ENCODE measurements at places on chromosomes 6 and 20.

GRCh38 chr6:11785415-11785773 is 6.8 kb upstream of the ADTRP start:
- DNase-seq = no peak

GRCh38 chr6:30974490-30975252 is 8.8 kb upstream of the MUC21 start:
- no peak for DNase-seq

DNA sequence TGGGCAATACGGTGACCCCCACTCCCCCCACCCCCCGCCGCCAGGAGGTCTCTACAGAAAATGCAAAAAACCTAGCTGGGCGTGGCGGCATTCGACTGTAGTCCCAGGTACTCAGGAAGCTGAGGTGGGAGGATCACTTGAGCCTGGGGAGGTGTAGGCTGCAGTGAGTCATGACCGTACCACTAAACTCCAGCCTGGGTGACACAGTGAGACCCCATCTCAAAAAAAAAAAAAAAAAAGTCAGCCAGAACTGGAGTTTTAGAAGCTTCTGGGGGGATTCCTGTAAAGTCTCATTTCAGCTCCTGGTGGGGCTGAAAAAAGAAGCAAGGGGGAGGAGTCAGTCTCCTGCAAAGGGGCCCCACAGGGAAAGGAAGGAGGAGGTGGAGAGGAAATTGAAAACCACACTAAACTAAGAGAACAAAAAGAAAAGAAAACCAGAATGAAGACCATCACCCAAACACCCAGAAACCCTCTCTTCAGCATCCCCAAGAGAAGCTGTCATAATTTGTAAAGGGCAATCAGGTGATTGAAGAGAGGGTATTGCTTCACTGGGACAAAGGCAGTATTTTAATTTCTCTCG is 50.4 kb downstream of the NOL4L start:
- DNase-seq = peak; percentile 62

DNA sequence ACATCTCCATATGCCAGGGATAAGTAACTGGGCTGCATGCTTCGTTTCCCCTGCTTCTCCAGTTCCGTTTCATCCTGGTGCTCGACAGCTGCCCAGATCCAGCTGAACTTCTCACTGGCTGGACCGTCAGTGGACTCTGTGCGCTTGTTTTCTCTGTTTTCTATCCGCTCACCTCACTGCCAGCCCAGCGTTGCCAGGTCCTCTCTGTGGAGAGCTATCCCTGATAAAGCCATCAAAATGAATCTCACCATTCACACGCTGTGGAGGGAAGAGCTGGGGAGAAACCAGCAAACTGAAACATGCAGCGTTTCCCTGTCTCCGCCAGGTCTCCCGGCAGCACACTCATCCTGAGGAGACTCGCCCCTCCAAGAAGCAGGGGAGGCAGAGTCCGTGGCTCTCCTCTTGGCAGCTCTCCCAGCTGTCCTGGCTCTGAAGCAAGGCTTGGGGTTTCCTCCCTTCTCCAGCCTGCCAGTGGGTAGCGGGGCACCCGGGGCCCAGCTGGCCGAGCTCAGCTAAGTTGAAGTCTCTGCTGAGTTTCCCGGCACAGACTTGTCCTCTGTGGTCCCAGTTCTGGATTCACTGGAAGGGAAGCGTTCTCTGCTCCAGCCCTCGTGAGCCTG is 160.9 kb downstream of the DTNBP1 start:
- DNase-seq = no peak

GRCh38 chr20:10312111-10312510 is 93.5 kb downstream of the SNAP25 start:
- no peak for DNase-seq

DNA sequence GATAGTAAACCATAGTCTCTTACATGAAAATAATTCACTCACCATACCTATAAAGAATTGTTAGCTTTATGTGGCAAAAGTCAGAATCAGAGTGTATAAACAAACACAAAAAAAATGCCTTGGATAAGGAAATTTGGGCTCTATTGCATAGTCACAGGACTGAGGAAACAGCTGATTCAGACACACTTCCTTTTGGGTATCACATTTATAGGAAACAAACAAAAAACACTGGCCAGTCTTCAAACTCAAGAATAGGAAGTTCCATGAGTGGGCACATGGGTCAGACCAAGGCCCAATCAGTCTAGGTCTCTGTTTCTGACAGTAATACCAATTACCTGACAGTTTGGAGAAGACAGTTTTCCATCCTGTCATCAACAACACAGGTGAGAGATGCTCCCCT is 8.0 kb downstream of the SLC18B1 start:
- no peak for DNase-seq

- DNase-seq = no peak
These were observed 951.9 kb upstream of the FLRT3 start for GRCh38 chr20:15289337-15289736.

DNA sequence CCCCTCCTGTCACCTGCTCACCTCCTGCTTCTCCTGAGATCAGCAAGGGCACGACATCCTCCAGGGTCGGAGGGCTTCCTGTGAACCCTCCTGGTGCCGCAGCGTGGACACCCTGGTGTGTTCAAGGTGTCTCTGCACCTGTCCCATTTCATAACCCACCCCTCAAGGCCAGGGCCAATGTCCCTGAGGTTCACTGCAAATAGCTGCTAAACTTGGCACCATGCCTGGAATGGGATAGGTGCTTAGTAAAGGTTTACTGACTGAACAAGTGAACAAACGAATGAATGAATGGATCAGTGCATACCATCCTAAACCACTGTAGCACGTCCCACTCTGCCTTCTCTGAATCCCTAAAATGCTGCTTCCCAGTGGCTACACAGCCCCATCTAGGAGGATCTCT is 35.0 kb downstream of the SIRPA start:
- no peak for DNase-seq

- DNase-seq = no peak
These were observed 57.7 kb downstream of the RSPO3 start for GRCh38 chr6:127176146-127176545.

DNA sequence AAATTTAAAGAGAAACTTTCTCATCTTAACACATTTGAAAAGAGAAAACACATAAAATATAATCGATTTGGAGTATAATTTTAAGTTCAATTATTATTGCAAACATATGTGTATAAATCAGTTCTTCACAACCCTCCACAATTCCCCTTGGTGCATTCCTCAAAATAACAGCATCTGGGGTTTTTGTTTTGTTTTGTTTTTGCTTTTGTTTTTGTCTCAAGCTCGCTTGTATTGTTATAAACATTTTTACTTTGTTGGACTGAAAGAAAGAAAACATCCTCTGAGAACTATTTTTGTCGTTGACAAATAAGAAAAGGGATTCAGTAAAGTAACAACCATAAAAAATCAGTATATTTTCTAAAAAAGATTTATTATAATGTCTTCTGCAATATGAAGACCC is 60.2 kb upstream of the HIVEP1 start:
- no peak for DNase-seq

- no peak for DNase-seq
These were observed 708.2 kb downstream of the PRKN start for GRCh38 chr6:162019349-162019748.

GRCh38 chr6:46410334-46410953 is 80.8 kb downstream of the RCAN2 start:
- no peak for DNase-seq

GRCh38 chr20:55755411-55755810 is 249.9 kb downstream of the CBLN4 start:
- DNase-seq = no peak

GRCh38 chr6:39402239-39402751 is 79.8 kb upstream of the KCNK16 start:
- no peak for DNase-seq

- no peak for DNase-seq
These were observed 21.8 kb upstream of the SRF start for GRCh38 chr6:43149265-43149664.

GRCh38 chr20:20796766-20797440 is 84.5 kb upstream of the RALGAPA2 start:
- no peak for DNase-seq

DNA sequence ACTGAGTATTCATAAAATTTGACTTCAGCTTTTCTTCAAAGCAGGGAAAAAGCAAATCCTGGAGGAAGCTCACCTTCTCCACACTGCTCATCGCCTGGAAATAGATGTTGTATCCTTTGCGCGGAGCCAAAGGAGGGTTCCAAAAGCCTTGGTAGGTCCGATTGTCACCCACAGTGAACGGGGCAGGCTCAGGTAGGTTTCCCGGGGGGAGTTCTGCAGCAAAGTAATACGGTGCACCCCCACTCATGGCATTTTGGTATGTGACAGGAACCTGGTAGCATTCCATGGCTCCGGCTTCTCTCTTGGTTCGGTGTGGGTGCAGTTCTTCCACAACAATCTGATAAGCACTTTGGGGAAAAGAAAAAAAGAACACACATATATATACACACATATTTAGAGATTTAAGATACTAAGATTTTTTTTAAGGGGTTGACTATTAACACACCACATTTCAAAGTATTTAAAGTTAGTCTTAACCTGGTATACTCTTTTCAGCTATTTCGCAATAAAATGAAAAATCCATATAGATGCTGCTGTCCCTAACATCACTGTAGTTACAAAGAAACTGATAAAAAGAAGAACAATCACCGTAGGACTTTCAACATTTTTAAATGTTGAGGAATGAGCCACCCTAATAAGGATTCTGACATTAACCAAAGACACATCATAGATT is 166.7 kb upstream of the THEMIS start:
- DNase-seq = no peak

- no peak for DNase-seq
These were observed 35.5 kb upstream of the TMX4 start for GRCh38 chr20:8055096-8055495.

- no peak for DNase-seq
These were observed 1.2 kb downstream of the CDC40 start for GRCh38 chr6:110181131-110182030.

DNA sequence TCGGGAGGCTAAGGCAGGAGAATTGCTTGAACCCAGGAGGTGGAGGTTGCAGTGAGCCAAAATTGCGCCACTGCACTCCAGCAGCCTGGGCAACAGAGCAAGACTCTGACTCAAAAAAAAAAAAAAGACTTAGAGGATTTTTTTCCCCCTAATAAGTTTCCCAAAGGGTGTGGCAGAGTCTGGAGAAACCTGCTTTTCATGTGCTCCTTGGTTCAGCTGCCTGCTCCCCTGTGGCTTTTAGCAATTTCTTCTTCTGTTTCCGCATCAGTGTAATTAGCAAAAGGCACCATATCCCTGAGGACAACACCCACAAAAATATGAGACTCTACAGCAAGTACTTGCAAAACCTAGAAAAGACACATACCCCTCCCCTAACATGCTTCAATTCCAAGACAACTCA is 28.6 kb upstream of the ZNF133 start:
- DNase-seq = no peak

- no peak for DNase-seq
These were observed 151.5 kb upstream of the GJE1 start for GRCh38 chr6:141981190-141981589.

All from effector memory CD4-positive, alpha-beta T cell (primary cell).